ENCODE measurements at places on chromosomes 6 and 20.

DNA sequence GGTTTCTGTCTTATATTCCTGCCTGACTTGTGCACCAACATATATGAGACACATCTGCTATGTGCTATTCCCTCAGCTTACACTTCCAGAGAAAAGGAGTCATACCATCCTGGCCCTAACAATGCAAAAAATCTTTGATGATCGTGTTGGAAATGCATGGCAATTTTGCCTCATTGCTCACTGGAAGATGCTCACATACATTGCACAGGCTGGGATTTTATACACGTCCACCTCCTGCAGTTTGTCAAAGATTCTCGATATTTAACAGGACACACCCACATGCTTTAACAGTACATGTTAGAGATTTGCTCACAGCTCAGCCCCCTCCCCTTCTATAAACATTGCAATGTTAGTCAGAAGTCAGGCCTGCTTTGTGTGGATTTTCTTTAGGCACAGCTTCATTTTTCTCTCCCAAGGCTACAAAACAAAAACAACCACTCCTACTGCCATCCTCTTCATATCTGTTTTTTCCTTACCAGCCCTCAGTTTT is 66.1 kb downstream of the ADGB start:
- DNase-seq: no peak

DNA sequence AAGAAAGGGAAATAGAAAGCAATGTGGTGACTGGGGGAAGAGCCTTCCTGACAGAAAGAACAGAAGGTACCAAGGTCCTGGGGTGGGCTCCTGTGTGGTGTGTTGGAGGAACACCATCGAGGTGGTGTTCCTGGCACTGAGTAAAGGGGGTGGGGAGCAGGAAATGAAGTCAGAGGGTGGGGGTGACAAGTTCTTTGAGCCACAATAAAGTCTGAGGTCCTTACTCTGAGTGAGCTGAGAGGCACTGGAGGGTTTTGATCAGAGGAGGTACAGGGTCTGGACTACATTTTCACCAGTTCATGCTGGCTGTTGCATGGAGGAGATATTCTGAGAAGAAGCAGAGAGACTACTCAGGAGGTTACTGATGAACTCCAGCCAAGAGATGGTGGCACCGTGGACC is 198.2 kb downstream of the GMPR start:
- peak; percentile 73 for DNase-seq

DNA sequence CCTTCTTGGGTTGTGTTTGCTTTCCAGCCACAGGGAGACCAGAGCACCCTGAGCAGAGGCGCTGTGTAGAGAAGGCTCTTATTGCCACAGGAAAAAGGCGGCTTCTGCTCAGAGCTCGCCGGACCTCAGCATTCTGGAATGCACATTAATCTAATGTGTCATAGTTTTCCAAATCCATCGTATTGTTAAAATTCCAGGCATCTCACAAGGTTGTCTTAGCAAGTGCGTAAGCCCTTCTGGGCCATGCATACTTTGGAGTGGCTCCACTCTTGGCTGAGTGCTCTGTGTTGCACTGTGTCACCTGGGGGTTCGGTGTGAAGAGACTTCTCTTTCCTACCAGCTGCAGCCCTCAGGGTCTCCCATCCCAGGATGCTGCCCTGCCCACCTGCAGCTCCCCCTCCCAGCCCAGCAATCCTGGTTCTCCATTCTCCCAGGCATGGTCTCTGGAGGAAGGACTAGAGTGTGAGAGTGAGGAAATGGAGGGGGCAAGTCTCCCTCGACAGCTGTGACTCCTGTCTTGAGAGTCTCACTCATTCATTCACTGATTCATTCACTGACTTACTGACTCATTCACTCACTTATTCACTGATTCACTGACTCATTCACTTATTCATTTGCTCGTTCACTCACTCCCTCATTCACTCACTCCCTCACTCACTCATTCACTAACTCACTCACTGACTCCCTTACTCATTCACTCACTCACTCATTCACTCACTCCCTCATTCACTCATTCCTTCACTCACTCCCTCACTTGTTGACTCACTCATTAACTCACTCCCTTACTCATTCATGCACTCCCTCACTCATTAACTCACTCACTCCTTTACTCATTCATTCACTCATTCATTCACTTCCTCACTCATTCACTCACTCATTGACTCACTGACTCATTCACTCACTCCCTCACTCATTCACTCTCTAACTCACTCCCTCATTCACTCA is 83.7 kb upstream of the MPC1 start:
- no peak for DNase-seq

DNA sequence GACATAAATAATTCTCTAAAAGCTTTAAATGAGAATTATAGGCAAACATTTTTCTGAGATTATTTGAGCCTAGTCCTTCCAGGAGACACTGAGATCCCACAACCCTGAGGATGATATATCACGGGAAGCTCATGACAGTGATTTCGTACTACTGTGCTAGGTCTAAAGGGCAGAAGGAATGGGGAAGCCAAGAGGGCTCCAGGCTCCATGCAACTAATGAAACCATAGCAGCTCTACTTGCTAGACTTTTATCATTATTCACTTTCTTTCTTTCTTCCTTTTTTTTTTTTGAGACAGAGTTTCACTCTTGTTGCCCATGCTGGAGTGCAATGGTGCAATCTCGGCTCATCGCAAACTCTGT is 57.3 kb upstream of the SGK1 start:
- no peak for DNase-seq

DNA sequence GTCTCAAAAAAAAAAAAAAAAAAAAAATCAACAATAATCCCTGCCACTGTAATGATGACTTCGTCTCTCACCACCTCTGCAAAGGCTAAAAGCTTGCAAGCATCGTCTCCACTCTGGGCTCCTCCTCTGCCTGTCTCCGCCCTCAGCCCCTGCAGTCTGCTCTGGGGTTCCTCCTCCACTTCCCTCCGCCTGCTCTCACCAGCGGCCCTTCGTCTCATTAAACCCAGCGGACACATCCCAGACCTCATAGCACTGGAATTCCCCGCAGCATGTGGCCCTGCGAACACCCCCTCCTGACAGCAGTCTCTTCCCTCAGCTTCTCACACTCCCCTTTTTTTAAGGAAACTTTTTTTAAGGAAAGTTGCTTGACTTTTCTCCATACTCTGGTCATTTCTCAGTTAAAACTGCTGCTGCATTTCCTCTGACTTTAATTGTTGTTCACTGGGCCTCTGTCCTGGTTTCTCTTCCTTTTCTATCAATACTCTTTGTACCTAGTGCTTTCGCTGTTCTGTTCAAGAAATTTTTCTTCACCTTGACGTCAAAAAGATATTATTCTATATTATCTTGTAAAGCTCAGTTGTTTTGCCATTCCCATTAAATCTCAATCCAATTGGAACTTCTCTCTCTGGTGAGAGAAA is 70.9 kb upstream of the PLEKHG1 start:
- DNase-seq: no peak

DNA sequence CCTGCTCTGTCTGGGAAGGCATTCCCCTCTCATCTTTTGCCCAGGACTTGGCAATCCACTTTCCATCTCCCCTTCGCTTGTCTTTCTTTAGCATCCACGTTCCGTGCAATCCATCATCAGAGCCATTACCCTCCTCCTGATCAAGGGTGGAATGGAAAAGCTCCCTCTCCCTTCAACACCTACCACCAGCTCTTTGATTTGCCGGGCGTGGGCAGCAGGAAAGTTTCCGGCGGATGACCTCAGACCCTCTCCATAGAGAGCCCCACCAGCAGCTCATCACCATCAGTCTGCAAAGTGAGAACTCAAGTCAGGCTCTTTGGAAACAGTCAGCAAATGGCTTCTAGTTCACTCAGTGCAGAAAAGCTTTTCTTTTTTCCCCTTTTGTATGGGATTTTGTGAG is 76.2 kb downstream of the TSHZ2 start:
- no peak for DNase-seq

GRCh38 chr6:105036351-105036750 is 79.4 kb downstream of the LIN28B start:
- DNase-seq: no peak

DNA sequence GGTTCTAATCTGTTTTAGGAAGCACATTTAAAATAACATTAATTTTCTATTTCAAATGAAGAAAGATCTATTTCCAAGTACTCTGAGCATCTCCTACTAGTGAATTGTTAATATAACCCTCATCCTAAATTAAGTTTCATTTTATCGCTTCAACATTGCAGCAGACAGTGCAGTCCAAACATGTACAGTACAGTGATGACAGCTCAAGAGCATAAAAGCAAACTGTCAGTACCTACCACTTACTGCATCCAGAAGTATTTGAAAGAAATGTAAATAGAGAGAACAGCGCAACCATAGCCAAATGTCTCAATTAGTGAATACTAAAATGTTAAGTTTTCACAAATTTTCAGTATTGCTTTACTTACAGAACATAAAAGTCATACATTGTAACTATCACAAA is 179.4 kb downstream of the ISM1 start:
- DNase-seq: no peak

GRCh38 chr6:42103216-42103615 is 39.2 kb downstream of the C6orf132 start:
- DNase-seq: no peak

DNA sequence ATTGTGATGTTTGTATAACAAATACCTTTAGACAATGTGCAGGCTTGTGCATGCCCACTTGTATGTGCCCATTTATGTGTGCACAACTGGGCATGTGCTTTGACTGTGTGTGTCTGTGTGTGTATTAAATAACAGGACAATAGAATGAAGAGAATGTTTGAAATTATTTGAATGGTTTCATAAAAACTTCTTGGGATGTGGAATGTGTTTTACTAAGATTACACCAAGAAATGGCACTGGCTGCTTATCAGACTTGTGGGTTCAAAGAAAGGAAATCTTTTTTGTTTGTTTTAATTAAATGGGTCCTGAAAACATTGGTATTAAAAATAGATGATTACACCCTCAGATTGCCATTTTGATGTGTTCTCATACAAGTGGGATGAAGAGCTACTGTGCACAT is 191.6 kb upstream of the CCN2 start:
- DNase-seq: no peak

- DNase-seq: no peak
Observed at GRCh38 chr6:24924580-24925356, 11.0 kb downstream of the RIPOR2 start.

- no peak for DNase-seq
Observed at GRCh38 chr6:134676307-134677281, 273.3 kb downstream of the ALDH8A1 start.

GRCh38 chr20:62914970-62915457 is 11.3 kb downstream of the DIDO1 start:
- DNase-seq: no peak

DNA sequence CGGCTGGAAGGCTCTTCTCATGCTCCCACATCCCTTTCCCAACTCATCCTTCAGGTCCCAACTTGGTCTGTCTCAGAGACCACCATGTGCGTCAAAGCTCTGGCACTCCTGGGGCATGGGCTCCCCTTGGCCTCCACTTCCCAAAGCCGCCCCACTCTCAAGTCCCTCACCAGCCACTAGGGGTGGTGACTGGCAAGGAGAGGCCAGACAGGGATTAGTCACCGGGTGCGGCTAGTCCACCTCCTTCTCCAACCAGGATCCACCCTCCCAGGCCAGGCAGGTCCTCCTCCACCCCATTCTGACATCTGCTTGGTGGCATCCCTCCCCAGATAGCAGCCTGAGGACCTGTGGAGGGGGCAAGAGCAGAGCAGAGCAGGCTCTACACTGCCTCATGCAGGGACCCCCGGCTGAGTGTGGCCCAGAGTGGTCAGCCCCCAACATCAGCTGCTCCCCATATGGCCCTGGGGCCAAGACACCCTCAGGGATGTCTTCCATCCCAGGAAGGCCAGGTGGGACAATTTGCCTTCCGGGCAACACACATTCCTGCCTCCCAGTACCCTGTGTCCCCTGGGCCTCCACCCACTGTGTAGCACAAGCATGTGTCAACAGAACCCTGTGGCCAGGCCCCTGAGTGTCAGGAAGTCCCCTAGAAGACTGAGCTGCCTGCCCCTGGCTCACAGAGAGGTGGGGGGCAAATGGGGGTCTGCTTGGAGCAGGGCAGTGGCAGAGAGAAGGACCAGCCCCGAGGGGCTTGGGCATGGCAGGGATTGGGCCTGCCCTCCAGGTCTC is 29.2 kb downstream of the YTHDF1 start:
- DNase-seq: no peak

- no peak for DNase-seq
Observed at GRCh38 chr6:22327881-22328280, 31.0 kb upstream of the PRL start.

DNA sequence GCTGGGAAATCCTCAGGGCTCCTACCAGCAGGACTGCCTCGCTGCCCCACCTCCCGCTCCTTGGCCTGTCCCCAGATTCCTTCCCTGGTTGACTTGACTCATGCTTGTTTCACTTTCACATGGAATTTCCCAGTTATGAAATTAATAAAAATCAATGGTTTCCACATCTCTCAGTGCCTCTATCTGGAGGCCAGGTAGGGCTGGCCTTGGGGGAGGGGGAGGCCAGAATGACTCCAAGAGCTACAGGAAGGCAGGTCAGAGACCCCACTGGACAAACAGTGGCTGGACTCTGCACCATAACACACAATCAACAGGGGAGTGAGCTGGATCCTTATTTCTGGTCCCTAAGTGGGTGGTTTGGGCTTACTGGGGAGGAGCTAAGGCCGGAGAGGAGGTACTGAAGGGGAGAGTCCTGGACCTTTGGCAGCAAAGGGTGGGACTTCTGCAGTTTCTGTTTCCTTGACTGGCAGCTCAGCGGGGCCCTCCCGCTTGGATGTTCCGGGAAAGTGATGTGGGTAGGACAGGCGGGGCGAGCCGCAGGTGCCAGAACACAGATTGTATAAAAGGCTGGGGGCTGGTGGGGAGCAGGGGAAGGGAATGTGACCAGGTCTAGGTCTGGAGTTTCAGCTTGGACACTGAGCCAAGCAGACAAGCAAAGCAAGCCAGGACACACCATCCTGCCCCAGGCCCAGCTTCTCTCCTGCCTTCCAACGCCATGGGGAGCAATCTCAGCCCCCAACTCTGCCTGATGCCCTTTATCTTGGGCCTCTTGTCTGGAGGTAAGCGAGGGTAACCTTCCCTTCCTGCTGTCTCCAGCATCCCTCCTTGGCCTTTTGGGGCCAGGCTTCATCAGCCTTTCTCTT is at the start of gene CFB:
CFB (plus strand) TSS at position 589 of the 863 bp plus-strand sequence; CDS start at position 716, 127 bp downstream.
- no peak for DNase-seq

DNA sequence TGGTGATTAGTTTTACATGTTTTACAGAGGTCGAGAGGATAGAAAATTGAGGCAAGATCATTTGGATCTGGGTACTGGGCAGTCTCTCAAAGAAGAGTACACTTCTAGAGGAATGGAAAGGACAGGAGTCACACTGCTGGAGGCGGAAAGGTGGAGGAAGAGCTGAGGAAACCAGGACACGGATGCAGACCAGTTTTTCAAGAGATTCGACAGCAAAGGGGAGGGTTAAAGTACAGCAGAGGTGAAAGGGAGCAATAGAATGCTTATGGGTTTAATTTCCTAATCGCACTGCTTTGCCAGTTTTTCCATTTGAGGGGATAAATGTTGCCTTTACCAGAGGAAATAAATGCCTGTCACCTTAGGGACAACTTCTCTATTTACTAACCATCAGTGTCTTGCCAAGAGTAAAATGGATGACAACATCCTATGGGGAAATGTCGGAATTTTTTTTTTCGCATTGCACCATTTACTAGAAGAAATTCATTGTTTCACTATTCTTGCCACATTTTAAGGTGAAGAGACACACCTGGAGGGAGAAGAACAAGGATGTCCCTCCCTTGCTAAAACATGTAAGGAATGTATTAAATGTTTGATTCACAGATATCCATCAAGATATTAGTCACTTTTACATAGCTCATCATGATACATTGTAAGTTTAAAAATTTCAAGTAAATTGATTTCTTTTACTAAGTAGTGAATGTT is 226.6 kb downstream of the COL12A1 start:
- no peak for DNase-seq

All from CD4-positive, alpha-beta T cell treated with Interleukin-12 subunit alpha and Interleukin-12 subunit beta, for 1 hour (primary cell).